ENCODE measurements at places on chromosomes 12 and 14.

DNA sequence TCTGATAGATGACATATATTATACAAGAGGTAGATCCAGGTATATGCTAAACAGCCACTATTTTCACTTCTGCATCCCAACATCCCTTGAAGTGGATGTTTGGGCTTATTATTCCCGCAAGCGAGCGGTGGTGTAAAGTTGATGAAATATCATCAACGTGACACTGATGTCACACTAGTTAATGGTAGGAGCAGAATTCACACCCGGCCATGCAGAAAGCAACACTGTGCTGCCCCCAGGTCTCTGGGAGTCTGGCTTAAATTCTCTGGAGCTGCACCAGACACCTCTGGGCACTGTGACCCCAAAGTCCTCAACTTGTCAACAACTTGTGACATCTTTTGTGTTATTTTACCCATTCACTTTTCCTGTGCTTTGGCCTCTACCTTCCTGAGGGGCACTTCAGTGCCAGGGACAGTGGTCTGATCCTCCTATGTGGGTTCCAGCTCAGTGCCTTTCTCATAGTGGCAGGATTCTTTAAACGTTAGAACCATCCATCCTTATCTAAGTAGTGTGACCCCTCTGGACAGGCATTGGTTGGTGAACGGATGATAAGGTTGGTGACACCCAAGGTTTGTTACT lies 952 bp downstream of the DRAM1 start:
- DNase-seq, result no peak

GRCh38 chr12:54504550-54504949 lies 7.0 kb downstream of the NCKAP1L start:
- no peak for DNase-seq

GRCh38 chr14:83470959-83471695 lies 1937.5 kb upstream of the SEL1L start:
- DNase-seq, result no peak

DNA sequence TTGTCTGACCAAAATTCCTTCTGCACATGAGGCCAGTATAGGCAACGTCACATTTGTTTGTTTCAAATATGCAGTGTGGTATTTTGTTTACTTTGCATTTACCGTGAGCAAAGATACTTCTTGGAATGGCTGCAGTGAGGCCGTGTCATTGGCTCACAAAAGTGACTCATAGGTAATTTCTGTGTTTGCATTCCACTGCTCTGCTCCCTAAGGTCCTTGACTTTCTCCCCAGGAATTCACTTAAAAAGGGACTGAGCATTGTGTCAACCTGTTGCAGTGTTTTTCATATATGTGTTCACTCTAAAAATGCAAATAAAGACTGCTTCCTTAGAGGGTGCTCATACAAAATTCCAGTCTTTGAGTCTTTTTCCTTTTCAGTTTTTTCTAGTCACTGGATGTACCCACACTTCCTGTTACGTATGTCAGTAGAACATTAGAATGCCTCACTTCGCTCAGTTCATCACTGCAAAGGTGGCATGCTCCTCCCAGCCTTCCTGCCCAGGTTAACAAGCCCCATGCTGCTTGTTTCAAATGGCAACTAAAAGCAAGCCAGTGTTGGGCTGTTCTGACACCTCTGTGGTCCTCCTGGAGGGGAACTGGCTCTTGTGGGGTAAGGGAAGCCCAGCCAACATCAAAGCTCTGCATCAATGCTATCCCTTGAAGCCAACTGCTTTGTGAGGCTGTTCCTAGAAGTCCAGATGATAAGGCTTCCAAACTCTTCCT lies 9.1 kb downstream of the C12orf76 start:
- no peak for DNase-seq

DNA sequence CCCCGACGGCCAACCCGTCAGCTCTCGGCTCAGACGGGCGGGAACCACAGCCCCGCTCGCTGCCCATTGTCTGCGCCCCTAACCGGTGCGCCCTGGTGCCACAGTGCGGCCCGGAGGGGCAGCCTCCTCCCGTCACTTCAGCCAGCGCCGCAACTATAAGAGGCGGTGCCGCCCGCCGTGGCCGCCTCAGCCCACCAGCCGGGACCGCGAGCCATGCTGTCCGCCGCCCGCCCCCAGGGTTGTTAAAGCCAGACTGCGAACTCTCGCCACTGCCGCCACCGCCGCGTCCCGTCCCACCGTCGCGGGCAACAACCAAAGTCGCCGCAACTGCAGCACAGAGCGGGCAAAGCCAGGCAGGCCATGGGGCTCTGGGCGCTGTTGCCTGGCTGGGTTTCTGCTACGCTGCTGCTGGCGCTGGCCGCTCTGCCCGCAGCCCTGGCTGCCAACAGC lies at the start of gene WNT1:
WNT1 (plus strand) TSS at position 32 of the 450 bp plus-strand sequence; CDS start at position 361, 329 bp downstream.
- no peak for DNase-seq

DNA sequence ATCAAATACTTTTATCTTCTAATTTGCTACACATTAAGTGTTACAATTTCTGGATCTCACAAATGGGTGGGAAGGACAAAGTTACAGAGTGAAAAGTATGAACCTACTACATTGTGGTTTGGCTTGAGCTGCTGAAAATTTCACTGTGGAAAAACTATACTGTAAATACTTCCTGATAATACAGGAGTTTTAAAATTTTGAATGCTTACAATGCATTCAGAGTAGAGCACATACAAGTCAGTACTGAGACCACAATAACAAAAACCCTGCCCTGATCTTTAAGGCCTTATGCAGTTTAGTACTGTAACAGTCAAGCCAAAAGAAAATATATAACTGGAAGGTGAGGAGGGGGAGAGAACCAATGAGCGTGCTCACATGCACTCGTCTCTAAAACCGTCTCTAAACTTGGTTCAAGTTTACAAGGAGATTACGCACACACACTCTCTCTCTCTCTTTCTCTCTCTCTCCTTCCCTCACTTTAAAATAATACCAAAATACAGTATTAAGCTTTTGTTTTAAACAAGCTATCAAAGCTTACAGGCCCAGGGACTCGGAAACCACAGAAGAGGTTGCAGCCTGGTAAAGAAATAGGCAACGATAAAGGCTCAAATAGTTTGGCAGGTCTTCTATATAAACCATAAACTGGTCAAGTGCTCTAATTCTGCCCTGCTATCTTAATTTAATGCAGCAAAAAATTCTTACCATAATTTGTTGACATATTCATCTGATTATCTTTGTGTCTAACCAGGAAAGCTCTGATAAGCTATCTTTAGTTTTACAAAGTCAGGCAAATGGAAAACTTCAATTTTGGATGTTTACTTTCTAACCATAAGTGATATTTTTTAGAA lies 58.0 kb downstream of the ATF7 start:
- DNase-seq, result no peak

- no peak for DNase-seq
These were observed 13.4 kb downstream of the ACOT6 start for GRCh38 chr14:73625706-73626105.

DNA sequence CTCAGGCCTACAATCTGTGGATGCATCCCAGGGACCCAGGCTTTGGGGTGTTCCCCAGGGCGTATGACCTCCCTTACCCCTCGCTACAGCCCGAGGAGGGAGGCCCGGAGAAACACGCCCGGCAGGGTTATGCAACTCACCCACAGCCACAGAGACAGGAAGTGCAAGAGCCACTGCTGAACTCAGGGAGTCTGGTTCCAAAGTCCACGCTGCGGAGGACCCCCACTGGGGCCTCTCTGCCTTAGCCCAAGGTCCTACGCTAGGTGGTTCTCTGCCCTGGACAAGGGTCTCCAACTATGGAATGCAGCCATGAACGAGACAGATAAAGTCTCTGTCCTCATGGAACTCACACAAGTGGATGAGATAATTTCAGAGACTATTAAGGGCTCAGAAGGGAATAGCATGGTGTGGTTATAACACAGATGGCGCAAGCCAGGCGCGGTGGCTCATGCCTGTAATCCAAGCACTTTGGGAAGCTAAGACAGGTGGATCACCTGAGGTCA lies 11.3 kb downstream of the SCARB1 start:
- DNase-seq, result no peak

DNA sequence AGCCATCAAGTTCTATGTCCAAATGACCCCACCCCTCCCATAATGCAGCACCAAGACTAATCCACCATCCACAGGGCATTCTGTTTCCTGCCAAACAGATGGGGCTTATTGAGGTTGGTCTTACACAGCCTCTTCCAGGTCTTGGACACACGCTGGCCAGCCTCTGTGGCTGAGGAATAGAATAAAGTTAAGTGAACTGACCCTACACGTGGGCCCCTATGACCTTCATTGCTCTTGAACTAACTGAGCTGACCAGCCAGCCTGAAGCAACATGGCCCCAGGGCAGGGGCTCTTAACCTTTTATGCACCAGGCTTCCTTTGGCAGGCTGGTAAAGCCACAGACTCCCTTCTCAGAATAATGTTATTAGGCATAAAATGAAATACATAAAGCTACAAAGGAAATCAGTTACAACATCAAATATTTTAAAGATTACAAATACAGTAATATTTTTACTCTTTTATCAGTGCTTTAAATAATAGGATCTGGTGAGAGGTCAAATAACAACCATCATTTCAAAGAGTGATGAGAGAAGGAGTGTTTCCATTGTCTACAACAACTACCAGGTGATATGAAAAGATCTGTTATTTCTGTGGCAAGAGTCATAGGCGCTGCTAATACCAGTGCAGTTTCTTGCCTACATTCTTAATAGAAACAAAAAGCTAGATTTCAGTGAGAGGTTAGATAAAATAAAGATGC lies 192.9 kb upstream of the NUDT4 start:
- no peak for DNase-seq

GRCh38 chr12:78035901-78036606 lies 205.4 kb downstream of the NAV3 start:
- DNase-seq, result no peak

GRCh38 chr14:96710060-96710666 lies 87.0 kb upstream of the VRK1 start:
- DNase-seq, result no peak

GRCh38 chr12:62263966-62264365 lies 3.8 kb downstream of the USP15 start:
- no peak for DNase-seq
